Stimulated activated CD8-positive, alpha-beta memory T cell treated with anti-CD3 and anti-CD28 coated beads, Interleukin-7, amount 100 ng/mL, for 24 hours (primary cell): ENCODE measurements at places on chromosomes 7 and 10.

DNA sequence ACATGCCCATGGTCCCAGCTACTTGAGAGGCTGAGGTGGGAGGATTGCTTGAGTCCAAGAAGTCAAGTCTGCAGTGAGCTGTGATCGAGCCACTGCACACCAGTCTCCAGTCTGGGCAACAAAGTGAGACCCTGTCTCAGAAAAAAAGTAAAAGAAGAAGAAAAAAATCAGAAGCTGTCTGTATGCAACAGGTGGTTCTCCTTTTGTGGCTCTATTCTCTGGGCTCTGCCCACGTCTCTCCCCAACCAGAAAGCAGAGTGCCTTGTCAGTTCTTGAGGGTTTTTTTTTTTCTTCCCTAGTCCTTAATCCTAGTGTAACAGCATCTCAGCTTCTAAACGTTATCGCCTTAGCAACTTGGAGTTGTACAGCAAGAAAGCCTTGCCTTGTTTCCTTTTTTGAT, 89.5 kb downstream of the PRKCQ start:
- DNase-seq = no peak

DNA sequence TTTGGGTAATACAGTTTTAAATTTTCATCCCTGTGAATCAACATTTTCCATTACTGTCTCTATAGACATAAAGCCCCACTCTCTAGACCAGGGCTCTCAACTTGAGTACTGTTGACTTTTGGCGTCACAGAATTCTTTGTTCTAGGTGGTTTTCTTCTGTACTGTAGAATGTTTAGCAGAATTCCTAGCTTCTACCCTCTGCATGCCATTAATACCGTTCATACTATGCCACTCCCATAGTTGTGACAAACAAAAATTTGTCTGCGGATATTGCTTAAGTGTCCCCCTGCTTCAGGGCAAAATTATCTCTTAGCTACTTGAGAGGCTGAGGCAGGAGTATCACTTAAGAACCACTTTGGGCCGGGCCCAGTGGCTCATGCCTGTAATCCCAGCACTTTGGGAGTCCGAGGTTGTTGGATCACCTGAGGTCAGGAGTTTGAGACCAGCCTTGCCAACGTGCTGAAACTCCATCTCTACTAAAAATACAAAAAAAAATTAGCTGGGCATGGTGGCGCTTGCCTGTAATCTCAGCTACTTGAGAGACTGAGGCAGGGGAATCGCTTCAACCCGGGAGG, 57.3 kb upstream of the NRG3 start:
- no peak for DNase-seq

- no peak for DNase-seq
Measured at GRCh38 chr7:2202361-2202761, 30.4 kb downstream of the MAD1L1 start.

DNA sequence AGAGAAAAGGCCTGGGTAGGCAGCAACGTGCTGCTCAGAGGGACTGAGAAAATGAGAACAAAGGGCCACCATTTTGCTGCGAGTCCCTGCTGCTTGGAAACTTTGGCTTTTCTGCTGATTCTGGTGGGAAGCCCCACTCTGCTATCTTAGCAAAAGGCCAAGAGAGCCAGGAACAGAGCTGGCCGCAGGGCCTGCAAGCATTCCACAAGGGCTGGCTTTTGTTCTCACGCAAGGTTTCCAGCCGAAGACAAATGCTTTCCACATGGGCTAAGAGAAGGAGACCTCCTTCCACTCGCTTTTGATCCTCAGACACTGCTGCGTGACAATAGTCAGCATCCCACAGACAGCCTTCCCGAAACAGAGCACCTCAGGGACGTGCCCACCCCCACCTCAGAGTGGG, 163.1 kb downstream of the ARHGAP12 start:
- DNase-seq = no peak

- DNase-seq = no peak
Measured at GRCh38 chr7:152158801-152159587, 133.5 kb downstream of the GALNT11 start.

- no peak for DNase-seq
Measured at GRCh38 chr7:48173756-48174382, 2.6 kb downstream of the ABCA13 start.

DNA sequence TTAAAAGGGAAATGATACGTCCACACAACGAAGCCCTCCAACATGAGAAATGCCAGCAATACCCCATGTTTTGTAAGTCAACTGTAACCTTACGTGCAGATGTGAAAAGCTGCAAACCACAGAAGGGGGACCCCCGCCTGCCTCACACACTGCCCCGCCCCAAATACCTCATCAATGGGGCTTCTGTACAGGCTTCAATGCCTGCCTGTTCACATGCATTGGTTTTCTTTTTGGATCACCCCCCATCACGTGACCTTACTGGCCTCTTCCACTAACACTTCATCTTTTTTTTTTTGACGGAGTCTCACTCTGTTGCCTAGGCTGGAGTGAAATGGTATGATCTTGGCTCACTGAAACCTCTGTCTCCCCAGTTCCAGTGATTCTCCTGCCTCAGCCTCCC, 224.0 kb downstream of the TNS3 start:
- DNase-seq = no peak
